Regular cardiac myocyte (primary cell): ENCODE measurements at places on chromosomes 7 and 10. TPM values are rescaled to one million over a fixed set of nuclear protein-coding genes. Genes with fewer than 3 reads are reported as not detected.

Gene ENO4
- total RNA-seq: under 0.01 TPM in 1 of 2 replicates, not detected in the other

Gene ZNF239
- total RNA-seq: 7.0 and 12.1 TPM in 2 replicates

Gene WDR86
- total RNA-seq: 0.56 TPM in 1 of 2 replicates, not detected in the other

Gene NEURL1
- under 0.01 TPM in 2 replicates for total RNA-seq

Gene ANKRD61
- under 0.01 TPM in 2 replicates for total RNA-seq

Gene IL15RA
- total RNA-seq: 1.7 and 3.7 TPM in 2 replicates

Gene TBC1D12
- total RNA-seq: 10.4 and 21.1 TPM in 2 replicates

Gene GPRIN2
- not detected in 2 replicates for total RNA-seq

Gene CDC123
- total RNA-seq: 123 and 198 TPM in 2 replicates

Gene RARRES2
- 1.3 and 25.4 TPM in 2 replicates for total RNA-seq

Gene HMX3
- not detected in 2 replicates for total RNA-seq

Gene FERD3L
- not detected in 2 replicates for total RNA-seq

Gene AS3MT
- total RNA-seq: 7.3 and 7.5 TPM in 2 replicates

Gene NPTX2
- 2.9 and 5.4 TPM in 2 replicates for total RNA-seq

Gene C7orf57
- not detected in 2 replicates for total RNA-seq

Gene ELOVL3
- 0.19 and 0.56 TPM in 2 replicates for total RNA-seq
